ENCODE measurements at places on chromosomes 7 and 10.

GRCh38 chr7:72309476-72309875, 102.7 kb downstream of the CALN1 start:
- DNase-seq: no peak

DNA sequence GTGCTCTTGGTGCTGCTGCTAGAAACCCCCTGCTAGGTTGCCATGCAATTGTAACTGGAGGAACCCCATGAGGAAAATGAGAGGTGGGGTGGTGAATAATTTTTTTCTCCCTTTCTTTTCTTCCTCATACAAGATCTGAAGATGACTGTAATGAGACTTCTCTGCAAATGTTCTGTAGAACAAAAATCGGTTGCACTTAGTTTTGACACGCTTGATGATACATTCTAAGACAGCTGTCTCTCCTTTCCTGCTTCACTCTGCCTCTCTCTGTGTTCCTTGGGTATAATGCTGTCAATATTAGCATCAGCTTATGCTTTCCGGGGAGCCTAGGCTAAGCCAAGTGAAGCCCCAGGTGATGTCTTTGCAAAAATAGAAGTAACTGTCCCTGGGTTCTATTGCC, 721.5 kb downstream of the POM121L12 start:
- no peak for DNase-seq

GRCh38 chr10:119006451-119007210, 22.9 kb upstream of the NANOS1 start:
- no peak for DNase-seq

DNA sequence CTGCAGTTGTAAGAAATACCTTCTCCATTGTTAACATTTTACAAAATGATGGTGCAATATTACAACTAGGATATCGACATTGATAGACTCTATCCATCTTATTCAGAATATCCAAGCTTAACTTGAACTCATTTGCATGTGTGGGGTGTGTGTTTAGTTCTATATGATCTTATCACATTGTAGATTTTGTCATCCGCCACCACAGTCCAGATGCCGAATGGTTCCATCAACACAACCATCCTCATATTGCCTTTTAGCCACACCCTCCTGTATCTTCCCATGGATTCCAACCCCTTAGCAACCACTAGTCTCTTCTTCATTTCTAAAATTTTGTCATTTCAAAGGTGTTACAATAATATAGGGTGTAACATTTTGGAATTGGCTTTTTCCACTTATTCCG, 452.9 kb upstream of the AKR1E2 start:
- no peak for DNase-seq

- no peak for DNase-seq
Measured at GRCh38 chr7:40115936-40116335, 18.5 kb downstream of the MPLKIP start.

GRCh38 chr7:139095194-139095659, 14.3 kb downstream of the ZC3HAV1 start:
- no peak for DNase-seq

DNA sequence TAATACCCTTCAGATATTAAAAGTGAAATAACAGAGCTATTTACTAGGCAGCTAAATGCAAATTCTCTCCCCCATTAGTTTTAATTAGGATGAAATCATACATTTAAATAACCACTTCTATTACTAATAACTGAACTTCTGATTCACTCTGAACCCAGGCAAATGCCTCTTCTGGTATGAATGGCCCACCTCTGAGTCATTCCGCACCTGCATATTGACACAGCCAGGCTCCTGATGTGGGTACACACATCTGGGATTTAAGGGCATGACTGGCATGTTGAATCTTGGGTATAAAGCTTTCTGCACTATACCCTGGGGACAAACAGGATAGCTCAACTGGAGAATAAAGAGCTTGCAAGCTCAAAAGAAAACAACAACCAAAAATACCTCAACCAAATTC, 140.9 kb downstream of the AUTS2 start:
- no peak for DNase-seq

- DNase-seq: no peak
Measured at GRCh38 chr10:7767209-7767608, 20.6 kb downstream of the KIN start.

GRCh38 chr10:96500050-96500449, 13.7 kb downstream of the TLL2 start:
- DNase-seq: no peak

DNA sequence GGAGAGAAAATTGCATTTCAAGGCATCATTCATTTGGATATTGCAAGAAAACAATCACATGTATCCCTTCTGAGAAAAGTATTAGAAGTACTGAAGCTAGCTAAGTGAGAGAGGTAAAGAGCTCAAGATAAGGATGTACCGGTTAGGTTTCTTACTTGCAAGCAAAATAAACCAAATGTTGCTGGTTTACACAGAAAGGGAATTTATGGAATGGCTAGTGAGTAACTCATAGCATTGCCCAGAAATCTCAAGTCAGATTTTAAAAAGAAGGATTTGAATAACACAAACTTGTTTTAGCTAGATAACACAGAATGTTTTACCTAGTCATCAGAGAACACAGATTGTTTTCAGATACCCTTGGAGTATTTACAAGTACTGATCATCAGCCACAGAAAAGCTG, 30.6 kb downstream of the KLHL7 start:
- no peak for DNase-seq

- DNase-seq: no peak
Measured at GRCh38 chr7:149216402-149216801, 21.1 kb downstream of the ZNF282 start.

DNA sequence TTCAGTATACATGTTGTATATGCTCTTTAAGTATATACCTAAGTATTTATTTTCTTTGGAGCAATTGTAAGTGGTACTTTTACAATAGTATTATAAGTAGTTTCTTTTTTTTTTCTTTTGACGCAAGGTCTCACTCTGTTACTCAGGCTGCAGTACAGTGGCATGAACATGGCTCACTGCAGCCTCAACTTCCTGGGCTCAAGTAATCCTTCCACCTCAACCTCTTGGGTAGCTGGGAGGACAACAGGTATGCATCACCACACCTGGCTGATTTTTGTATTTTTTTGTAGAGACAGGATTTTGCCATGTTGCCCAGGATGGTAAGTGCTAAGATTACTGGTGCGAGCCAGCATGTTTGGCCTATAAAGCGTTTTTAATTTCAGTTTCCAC, 13.7 kb upstream of the CDCA7L start:
- no peak for DNase-seq
